ENCODE measurements at places on chromosomes 12 and 14.

DNA sequence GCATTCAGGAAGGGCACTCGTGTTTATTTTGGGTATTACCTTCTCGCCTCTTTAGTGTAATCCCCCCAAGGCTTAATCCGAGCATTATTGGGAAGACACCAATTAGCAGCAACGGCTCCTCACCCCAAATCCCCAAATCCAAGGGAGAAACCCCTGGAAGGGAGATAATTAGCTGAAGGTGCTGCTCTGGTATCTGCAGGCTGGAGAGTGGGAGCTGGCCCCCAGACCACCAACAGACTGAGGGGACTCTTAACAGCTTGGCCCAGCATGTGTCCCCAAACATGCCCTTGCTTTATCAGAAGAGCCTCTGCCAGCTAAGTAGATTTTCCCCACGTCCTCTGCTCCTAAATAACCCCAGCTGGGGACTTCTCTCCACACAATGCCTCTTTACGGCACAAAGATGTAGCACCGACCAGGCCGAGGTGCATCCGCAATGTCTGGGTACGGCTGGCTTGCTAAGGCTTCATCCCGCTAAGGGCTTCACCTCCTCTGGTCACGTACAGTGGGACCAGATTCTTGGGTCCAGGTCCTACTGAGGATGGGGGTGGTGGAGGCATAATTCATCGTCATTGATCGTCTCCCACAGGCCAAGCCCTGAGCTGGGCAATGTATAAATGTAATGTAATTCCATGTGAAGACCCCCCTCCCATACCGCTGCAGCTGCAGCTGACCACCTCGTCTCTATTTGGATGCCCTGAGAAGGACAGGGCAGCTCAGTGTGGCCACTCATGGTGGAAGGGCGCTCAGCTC, 123.7 kb upstream of the GSC start:
- DNase-seq, result no peak

DNA sequence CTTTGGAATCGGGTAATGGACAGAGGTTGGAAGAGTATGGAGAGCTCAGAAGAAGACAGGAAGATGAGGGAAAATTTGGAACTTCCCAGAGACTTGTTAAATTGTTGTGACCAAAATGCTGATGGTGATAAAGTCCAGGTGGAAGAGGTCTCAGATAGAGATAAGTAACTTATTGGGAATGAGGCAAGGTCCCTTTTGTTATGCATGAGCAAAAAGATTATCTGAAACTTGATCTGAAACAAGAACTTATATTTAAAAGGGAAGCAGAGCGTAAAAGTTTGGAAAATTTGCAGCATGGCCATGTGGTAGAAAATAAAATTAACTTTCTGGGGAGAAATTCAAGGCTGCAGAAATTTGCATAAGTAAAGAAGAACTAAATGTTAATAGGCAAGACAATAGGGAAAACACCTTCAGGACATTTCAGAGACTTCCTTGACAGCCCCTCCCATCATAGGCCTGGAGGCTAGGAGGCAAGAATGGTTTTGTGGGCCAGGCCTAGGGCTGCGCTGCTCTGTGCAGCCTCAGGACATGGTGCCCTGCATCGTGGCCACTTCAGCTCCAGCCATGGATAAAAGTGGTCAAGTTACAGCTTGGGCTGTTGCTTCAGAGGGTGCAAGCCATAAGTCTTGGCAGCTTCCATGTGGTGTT, 425.7 kb upstream of the PRICKLE1 start:
- DNase-seq, result no peak

GRCh38 chr12:11798856-11799501, 149.5 kb downstream of the ETV6 start:
- DNase-seq, result no peak

DNA sequence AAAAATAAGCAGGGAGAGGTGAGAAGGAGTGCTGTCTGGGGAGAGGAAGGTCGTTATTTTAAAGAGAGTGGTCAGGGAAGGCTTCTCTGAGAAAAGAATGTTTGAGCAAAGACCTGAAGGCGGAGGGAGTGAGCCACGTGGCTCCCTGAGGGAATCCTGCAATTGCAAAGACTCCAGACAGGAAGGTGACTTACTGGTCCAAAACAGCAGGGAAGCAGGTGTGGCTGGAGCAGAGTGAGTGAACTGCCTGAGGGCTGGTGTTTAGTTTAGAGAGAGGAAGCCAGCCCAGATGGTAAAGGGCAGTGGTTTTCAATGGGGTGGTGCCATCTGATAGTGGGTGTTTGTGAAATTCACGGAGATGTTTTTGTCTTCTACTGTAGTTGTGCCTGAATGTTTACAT, 58.8 kb upstream of the LTA4H start:
- no peak for DNase-seq

All from hematopoietic multipotent progenitor cell treated with erythropoietin and hydrocortisone succinate and interleukin-3 and kit ligand, for 15 days (in vitro differentiated cells).